Left forelimb (tissue), 1 donor: ENCODE measurements at places on chromosomes 4 and X.

DNA sequence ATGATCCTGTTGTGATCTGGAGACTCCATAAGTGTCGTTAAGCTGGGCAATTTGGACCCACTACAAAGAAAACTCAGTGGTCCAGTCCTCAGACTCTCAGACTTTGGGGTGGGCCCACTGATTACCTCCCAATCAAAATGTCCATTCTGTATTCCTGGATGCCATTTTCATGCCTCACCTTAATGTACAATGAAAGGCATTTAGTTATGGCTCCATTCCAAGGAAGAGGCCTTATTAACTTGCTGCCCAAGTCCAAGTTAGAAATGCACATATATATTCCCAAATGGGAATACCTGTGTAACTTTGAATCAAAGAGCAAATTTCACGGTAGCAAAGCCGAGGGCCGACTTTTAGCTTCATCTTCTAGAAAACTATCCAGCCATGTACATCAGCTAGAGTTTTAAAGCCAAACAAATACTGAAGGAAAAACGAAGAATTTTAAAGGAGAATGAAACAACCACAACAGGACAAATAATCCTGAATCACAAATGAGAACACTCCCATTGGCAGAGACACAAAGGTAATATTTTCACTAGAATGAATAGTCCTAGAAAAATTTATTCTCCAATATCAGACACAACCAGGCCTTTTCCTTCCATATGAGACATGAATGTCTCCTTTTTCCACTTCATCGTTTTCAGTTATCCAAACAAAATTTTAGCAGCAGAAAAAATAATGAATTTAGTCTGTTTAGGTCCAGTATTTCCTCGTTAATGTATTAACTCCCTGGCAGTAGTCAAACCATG, 63.7 kb upstream of the HHIP start:
- no peak for DNase-seq

DNA sequence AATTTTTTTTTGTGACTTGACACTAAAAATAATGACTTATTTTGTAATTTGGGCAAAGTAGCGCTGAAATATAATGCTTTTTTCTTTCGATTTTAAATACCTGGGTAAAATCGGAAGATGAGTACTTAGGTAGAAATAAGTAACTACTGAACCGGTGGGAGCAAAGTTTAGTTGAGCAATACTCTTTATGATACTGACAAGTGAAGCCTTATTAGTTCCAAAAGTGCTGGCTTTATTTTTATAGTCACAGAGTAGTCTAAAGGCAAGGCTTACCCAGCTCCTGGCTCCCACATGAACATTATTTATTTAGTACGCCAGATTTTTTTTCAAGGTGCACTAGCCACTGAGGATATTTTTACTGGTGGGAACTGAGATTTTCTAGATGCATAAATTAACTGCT, 14.4 kb upstream of the TRPC5OS start:
- no peak for DNase-seq

- no peak for DNase-seq
These were observed 38.6 kb upstream of the TMEM131L start for GRCh38 chr4:153427363-153428071.

DNA sequence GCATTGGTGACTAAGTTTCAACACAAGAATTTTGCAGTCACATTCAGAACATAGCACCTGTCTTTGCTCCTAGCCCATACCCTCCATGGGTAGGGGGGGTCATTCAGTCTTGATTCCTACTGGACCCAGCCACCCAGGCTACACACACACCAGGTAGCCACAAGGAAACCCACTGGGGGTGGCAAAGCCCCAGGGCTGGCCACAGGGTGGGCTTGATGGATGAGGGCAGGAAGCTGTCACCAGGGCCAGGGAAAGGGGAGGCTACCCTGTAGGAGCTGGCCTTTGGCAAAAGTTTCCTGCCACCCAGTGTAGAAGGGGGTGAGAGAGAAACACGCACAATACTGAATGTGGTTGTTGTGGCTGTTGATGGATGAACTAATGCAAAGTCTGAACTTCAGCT, 74.5 kb upstream of the NKX1-1 start:
- no peak for DNase-seq

DNA sequence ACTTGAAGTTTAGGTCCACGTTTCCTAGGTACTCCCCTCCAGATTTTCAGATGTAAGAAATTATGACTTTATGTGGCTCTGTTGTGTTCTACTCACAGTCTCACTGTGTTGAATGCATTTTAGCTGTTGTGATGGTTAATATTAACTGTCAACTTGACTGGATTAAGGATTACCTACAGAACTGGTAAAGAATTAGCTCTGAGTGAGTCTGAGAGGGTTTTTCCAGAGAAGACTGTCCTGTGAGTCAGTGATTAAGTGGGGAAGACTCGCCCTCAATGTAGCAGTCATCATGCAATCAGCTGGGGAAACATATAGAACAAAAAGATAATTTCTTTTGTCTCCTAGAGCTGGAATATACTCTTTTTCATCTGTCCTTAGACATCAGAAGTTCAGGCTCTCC, 493.4 kb downstream of the ACTRT1 start:
- no peak for DNase-seq

DNA sequence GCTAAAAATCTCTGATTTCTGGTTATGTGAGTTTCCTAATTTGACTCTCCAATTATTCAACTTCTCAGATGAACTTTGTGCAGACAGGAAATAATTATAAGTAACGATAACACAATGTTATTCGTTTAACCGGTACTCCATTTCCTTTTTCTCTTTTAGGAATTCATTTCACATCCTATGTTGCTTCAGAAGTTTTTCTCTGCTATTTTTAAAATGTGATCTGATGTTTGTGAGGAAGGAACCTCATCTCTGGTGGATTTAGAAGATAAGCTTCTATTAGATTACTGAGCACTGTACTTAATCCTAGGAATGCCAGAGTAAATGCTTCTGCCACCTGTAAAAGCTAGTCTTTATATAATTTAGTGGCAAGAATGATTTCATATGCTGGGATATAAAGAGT, 116.0 kb upstream of the ETNPPL start:
- DNase-seq, result no peak
